ENCODE measurements at places on chromosomes 7 and 10.

DNA sequence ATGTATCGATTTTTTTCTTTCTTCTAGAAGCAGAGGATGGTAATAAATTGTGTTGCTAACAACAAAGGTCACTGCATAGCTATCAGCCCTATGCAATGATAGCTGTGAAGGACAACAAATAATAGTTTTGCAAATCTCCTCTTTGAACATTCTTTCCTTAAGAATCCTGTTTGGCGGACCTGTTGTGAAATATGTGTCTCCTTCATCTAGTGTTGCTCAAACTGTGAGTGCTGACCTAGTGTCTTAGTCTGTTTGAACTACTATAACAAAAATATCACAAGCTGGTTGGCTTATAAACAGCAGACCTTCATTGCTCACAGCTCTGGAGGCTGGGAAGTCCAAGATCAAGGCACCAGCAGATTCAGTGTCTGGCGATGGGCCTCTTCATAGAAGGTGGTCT lies 53.7 kb downstream of the CAV1 start:
- no peak for DNase-seq

- DNase-seq, result no peak
Measured at GRCh38 chr7:26587536-26587935, 276.9 kb downstream of the SKAP2 start.

DNA sequence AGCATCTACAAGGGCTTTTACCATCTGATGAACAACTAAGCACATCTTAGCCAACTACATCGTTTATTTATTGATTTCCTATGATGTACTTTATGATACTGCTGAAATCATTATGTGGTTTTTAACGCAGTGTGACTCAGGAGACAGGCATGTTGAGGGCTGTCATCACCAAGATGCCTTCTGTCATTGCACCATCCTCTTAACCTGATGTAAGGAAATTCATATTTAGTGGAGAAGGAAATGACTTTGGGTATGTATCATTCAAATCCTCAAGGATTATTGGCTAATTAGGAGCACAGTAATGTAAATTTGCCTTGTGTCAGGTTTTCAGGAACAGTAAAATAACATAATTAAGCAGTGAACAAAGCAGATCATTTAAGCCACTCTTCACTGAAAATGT lies 138.5 kb upstream of the MGMT start:
- no peak for DNase-seq

- DNase-seq, result no peak
Measured at GRCh38 chr7:111190804-111191203, 99.9 kb downstream of the LRRN3 start.

All from NCI-H460 (cell line).